Right atrium auricular region (tissue), 2 donors: ENCODE measurements at places on chromosomes 12 and 14. TPM values are rescaled to one million over a fixed set of nuclear protein-coding genes. Genes with fewer than 3 reads are reported as not detected.

The GLIPR1L1 gene
- not detected for total RNA-seq

The SIX6 gene
- total RNA-seq = not detected

The TBX5 gene
- total RNA-seq = 345 TPM

The TAPBPL gene
- 16.9 TPM for total RNA-seq

- no peak overlapping the region for H3K27ac ChIP-seq
- no peak for DNase-seq
- H3K4me3 ChIP-seq = no peak overlapping the region
- H3K4me1 ChIP-seq = no peaks in the 10 kb centered on the region
- no peaks in the 10 kb centered on the region for H3K36me3 ChIP-seq
Observed at GRCh38 chr12:103422746-103423515, 72.8 kb downstream of the C12orf42 start.

DNA sequence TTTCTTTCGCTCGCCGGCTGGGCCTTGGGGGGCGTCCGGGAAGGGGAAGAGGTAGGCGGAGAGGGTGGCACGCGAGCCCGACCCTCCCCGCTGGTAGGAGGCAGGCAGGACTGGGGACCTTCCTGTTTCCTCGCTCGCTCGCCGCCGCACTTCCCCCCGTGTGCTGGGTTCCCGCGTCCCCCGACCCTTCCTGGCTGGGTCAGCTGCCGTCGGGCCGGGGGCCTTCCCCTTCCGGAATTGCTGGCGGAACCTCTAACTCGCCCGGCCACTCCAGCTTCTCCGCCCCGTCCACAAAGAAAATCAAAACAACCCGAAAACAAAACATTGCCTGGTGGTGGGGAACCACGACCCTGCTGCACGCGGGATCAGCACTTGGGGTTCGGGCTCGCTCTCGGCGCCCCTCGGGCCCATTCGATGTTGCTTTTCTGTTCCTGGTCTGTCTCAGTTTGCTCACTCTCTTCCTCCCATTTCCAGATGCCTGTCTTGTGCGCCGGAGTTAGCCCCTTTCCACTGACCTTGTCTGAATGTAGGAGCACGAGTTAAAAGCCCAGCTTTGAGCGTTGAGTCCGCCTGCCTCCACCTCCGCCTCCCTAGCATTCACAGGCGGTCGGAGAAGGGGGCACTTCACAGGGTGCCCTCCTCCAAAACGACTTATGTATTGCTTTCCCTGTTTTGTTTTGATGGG, 581 bp downstream of the PAPOLA start:
- peak overlapping the region; percentile 99 for H3K27ac ChIP-seq
- H3K4me3 ChIP-seq = peak overlapping the region; percentile 73
- no peaks in the 10 kb centered on the region for H3K36me3 ChIP-seq
- no peaks in the 10 kb centered on the region for H3K27me3 ChIP-seq
- H3K4me1 ChIP-seq = no peaks in the 10 kb centered on the region

DNA sequence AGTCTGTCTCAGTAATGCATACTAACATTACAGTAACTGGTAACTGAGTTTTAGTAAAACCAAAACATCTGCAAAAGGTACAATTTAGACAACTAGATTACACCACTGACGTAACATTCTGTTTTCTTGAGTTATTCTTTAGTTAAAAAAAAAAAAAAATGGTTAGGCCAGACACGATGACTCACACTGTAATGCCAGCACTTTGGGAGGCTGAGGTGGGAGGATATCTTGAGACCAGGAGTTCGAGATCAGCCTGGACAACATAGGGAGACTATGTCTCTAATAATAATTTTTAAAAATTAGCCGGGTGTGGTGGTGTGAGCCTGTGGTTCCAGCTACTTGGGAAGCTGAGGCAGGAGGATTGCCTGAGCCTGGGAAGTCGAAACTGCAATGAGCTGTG, 34.1 kb downstream of the AP5M1 start:
- H3K27me3 ChIP-seq = no peaks in the 10 kb centered on the region
- no peaks in the 10 kb centered on the region for H3K36me3 ChIP-seq
- H3K27ac ChIP-seq = no peak overlapping the region
- DNase-seq = no peak

DNA sequence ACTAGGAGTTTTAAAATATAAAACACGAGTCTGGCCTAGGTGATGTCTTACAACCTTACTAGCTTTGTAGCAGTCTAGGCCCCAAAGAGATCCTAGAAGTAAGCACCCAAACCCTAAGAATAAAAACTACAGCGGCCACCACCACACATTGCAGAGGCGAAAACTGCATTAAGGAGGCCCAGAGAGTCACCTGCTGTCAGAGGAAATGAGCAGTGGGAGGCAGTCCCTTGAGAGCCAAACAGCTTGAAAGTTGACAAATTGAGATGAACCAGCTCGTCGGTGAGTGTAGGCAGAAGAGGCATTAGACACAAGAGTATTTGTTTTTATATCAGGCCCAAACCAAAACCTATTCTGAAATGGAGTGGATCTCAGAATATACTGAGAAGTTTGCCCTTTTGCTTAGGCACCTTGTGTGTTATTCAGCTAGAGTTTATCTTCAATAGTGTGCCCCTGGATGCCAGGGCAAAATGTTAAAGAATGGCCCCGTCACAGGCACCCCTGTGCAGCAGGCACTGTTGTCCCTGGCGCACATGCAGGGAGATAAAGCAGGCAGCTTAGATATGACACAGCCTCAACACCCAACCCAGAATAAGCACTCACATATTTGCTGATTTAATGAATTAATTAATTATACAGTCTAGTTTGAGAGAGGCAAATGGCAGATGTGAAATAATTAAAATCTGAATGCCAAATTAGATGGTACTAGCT, 56.7 kb downstream of the TTC7B start:
- DNase-seq = peak; percentile 55
- no peaks in the 10 kb centered on the region for H3K4me1 ChIP-seq
- no peaks in the 10 kb centered on the region for H3K36me3 ChIP-seq

DNA sequence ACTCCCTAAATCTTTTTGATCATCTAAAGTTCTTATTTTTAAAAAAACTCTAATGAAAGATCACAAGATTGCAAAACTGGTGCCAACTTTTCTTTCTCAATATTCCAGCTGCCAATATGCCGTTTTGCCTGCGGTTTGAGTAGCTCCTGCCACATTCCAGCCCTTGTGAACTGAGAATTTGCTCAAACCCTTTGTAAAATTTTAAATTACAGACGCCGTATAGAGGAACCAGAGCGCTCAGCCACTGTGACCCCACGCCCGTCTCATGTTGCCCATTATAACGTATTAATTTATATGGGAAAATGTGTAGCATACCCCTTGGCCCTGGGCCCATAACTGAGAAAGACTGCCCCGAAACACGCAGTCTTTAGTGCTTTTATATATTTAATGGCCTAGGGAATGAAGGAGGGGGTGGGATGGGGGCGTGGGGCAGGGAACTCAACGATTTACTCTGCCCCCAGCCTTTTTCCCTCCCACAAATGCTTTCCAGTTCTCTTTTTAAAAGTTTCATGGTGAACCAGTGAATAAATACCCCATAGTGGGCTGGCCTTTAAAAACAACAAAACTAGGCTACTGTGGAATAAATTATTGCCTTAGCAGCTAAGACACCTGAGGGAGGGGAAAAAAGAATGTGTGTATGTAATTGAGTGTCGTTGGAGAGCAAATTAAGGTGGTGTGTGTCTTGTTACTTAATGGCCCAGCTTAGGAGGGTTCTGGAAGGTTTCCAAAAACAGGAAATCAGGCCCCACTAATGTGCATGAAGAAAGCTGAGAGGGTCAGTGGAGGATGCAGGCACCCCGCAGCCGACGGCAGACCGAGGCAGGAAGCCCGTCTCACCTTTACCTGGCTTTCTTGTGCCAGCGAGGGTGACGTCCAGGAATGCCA, 45.7 kb upstream of the RFLNA start:
- no peak overlapping the region for H3K4me3 ChIP-seq
- no peaks in the 10 kb centered on the region for H3K36me3 ChIP-seq
- no peaks in the 10 kb centered on the region for H3K27me3 ChIP-seq
- DNase-seq = no peak
- no peak overlapping the region for H3K27ac ChIP-seq
- no peaks in the 10 kb centered on the region for H3K4me1 ChIP-seq

DNA sequence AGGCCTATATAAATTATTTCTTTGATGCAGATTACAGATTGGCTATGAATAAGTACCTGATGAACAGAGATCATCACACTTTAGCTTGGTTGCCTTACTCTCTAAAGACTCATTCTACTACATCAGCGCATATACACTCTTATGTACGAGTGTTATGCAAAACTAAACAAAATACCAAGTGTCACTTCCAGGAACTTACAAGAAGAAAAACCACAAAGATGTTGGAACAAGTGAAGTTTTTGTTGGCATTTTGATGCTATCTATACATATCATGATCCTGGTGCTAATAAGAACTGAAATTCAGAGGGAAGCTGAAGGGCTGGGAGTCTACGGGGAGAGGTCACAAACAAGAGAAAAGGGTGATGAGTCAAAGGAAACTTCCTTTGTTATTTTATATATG, 47.9 kb upstream of the CERS5 start:
- no peaks in the 10 kb centered on the region for H3K27me3 ChIP-seq
- H3K4me1 ChIP-seq = no peaks in the 10 kb centered on the region
- H3K27ac ChIP-seq = no peak overlapping the region
- DNase-seq = no peak
- no peaks in the 10 kb centered on the region for H3K36me3 ChIP-seq

DNA sequence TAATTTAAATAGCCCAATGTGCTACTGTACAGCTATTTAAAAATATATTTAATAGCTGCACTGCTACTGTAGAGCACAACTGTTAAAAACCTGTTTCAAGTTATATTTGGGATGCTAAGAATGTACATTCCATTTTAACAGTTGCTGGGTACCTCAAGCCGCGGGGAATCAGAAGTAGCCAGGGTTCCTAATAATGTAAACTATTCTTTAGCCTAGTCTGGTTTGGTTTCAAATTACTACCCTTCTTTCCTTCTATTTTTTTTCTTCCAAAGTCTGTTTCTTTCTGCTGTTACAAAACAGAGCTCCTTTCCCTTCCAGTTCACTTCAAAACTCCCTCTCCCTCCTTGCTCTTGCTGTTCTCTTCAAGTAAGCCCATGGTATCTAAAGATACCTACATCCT, 21.3 kb downstream of the SCAF11 start:
- no peak overlapping the region for H3K4me3 ChIP-seq
- peaks cover 1% of the 10 kb centered on the region for H3K36me3 ChIP-seq
- no peaks in the 10 kb centered on the region for H3K27me3 ChIP-seq
- no peaks in the 10 kb centered on the region for H3K4me1 ChIP-seq
- H3K27ac ChIP-seq = no peak overlapping the region
- no peak for DNase-seq
